ENCODE measurements at places on chromosomes 6 and 20.

GRCh38 chr6:159030168-159030567 is 14.6 kb downstream of the TAGAP start:
- DNase-seq: no peak

DNA sequence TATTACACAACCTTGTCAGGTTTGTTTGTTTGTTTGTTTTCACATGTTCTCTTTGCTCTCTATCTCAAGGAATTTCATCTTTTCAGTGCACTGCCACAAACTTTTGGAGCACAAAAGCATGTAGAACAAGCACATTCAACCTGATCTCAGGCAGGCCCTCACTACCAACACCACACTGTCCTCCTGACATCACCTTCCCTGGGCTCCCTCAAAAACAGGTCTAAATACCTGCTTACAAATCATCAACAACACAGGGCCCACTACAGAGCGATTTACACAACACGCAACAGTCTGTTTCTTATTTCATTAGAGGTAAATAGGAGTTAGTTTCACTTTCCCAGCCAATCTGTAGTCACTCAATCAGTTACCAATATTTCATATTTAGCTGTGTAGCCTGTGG is 241.4 kb downstream of the EPHA7 start:
- no peak for DNase-seq

GRCh38 chr6:128363020-128363813 is 157.2 kb downstream of the PTPRK start:
- no peak for DNase-seq

GRCh38 chr6:45855642-45856394 is 159.8 kb downstream of the CLIC5 start:
- DNase-seq: no peak

- no peak for DNase-seq
Observed at GRCh38 chr6:8017276-8017701, 46.9 kb downstream of the BLOC1S5 start.

GRCh38 chr20:50709636-50709973 is 18.3 kb upstream of the RIPOR3 start:
- no peak for DNase-seq

- DNase-seq: no peak
Observed at GRCh38 chr6:35278708-35279107, 18.9 kb upstream of the DEF6 start.

GRCh38 chr20:35171753-35172433 is at the start of gene PROCR:
Gene PROCR, plus strand, starts transcription at chr20:35172072. Its CDS starts 83 bp downstream, at chr20:35172155.
- no peak for DNase-seq

GRCh38 chr6:15087186-15087589 is 158.7 kb upstream of the JARID2 start:
- DNase-seq: no peak

GRCh38 chr20:45408646-45409213 is 641 bp downstream of the DBNDD2 start:
- DNase-seq: no peak

DNA sequence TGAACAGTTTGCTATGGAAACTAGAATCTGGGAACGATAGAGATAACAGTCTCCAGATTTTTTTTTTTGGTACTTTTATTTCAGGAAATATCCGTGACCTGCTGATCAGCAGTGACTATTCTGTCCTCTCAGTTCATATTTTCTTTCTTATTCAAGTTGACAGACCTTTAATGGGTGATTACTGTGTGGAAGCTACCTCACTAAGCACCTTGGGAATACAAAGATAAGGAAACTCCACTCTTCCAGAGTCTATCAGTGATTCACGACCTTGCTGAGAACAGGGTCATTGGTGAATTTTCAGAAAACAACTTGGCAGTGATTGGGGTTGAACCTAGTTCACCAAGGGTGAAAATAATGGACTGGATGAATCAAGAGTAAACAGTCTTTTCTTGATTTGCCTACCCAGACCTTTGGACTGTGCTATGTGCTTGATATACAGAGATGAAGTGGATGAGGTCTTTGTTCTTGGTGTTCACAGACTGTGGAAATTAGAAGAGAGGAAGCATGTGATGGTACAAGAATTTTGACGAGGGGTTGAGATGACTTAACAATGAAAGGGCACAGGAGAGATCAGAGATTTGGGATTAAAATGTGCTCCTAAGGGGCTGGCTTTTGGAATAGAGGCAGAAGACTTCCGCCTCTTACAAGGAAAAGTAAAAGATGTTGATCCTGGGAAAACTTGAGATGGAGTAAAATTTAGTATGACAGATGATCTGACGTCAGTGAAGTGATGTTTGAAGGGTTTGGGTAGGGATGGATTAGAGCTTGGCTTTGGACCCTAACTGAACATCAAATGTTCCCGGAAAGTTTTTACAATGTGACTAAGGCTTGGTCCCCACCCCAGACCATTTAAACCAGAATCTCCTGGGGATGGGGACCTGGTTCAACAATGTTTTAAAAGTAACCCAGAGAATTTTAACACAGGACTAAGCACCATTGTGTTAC is 1.2 kb downstream of the KAT14 start:
- no peak for DNase-seq

- no peak for DNase-seq
Observed at GRCh38 chr20:40154514-40154913, 534.5 kb downstream of the MAFB start.

- no peak for DNase-seq
Observed at GRCh38 chr20:44247131-44247571, at the start of gene GDAP1L1. Gene GDAP1L1, plus strand, starts transcription at chr20:44247308. Its CDS starts 27 bp downstream, at chr20:44247335.

- DNase-seq: no peak
Observed at GRCh38 chr6:64489763-64490162, 854.2 kb downstream of the PHF3 start.

- DNase-seq: no peak
Observed at GRCh38 chr6:73923905-73924485, 228.0 kb downstream of the CD109 start.

DNA sequence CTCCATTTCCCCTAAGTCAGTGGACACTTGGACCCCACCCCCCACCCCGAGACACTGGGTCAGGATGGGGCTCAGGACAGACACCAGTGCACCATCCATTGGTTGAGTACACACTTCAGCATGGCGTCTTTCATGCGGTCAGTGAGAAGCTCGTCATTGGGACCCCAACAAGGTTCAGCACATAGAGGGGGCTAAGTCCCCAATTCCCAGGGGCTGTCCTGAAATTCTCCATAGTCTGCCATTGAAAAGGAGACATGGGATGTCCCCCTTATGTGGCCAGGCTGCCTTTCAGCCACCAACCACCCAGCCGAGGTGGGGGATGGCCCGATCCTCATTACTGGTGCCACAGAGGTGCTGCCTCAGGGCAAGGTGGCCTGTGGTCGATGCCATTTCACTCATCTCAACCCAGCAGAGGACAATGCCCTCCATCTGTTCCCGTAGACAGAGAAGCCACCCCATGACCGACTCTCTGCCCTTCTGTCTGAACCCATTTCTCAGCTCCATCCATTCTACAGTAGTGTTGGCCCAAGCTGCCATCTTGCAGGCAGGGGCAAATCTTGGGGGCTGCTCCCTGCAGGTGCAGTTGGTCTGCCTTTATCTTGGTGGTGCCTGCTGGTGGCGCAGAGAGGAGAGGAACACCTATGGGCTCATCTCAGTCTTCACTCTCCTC is 37.4 kb downstream of the PRR18 start:
- DNase-seq: no peak

GRCh38 chr6:141202626-141203025 is 930.1 kb upstream of the GJE1 start:
- no peak for DNase-seq

GRCh38 chr6:1047981-1048541 is 263.8 kb upstream of the FOXQ1 start:
- no peak for DNase-seq

GRCh38 chr20:1854246-1854645 is 41.0 kb upstream of the SIRPA start:
- no peak for DNase-seq

DNA sequence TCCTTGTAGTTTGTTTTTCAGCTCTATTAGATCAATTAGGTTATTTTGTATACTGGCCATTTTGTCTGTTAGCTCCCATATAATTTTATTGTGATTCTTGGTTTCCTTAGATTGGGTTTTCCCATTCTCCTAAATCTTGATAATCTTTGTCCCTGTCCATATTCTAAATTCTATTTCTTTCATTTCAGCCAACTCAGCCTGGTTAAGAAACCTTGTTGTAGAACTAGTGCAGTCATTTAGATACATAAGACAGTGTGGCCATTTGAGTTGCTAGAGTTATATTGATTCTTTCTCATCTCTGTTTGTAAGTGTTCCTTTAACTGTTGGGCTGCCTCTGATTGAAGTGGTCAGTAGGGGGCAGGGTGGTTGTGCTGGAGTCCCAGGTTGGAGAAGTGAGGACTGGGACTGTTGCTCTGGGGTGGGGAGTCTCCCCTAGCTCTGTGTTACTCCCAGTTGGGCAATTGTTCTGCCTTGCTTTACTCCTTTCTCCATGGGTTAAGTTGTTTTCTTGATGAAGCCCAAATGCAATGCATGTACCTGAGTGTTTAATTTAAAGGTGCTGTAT is 98.8 kb upstream of the NRN1 start:
- DNase-seq: no peak

- DNase-seq: no peak
Observed at GRCh38 chr20:43959079-43959919, 44.6 kb downstream of the TOX2 start.
